ENCODE measurements at places on chromosomes 11 and 22. TPM values are rescaled to one million over a fixed set of nuclear protein-coding genes. Genes with fewer than 3 reads are reported as not detected.

The GP1BB gene
- total RNA-seq, result 9.1 TPM

The TSGA10IP gene
- total RNA-seq, result not detected

GRCh38 chr11:119990309-119991021 is 147.4 kb downstream of the TRIM29 start:
- no peaks in the 10 kb centered on the region for H3K36me3 ChIP-seq
- H3K27ac ChIP-seq, result no peak overlapping the region

DNA sequence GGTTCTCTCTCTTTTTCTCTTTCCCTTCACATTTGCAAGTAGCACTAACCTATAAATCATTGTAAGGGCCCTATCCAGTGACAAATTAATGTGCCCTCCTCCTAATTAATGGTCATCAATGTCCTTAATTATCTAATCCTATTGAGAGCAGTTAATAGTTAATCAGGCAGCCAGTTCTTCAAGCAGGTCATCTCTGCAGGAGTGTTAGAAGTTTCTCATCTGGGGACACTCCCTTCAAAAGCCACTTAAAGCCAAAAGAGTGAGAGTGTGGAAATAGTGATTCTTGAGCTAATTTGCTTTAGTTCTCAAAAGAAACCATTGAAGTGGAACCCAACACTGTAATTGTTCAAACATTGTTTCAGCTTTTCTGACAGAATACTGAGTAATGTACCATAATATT is 141.6 kb downstream of the ELP4 start:
- no peak overlapping the region for H3K27ac ChIP-seq
- H3K4me1 ChIP-seq, result no peaks in the 10 kb centered on the region
- DNase-seq, result no peak
- no peaks in the 10 kb centered on the region for H3K27me3 ChIP-seq
- H3K4me3 ChIP-seq, result no peak overlapping the region
- H3K36me3 ChIP-seq, result no peaks in the 10 kb centered on the region

DNA sequence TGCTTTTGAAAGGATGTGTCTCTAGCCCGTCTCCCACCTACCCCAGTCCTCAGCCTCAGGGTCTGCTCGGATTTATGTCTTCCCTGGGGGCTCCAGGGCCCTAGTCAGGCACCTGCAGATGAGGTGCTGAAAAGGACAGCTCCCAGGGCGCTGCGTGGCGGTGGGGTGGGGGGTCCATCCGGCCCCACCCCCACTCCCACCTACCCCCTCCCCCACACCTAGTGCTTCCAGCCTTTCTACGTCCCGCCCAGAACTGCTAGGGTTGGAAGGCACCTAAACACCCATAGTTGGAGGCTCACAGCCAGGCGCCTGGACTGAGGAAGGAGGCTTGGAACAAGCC is 1.4 kb upstream of the ROBO3 start:
- no peak overlapping the region for H3K27ac ChIP-seq
- H3K36me3 ChIP-seq, result no peaks in the 10 kb centered on the region
- DNase-seq, result no peak
- H3K27me3 ChIP-seq, result no peaks in the 10 kb centered on the region

- H3K27ac ChIP-seq, result no peak overlapping the region
- H3K4me3 ChIP-seq, result no peak overlapping the region
- H3K4me1 ChIP-seq, result no peaks in the 10 kb centered on the region
- DNase-seq, result no peak
- no peaks in the 10 kb centered on the region for H3K36me3 ChIP-seq
Measured at GRCh38 chr11:43984519-43985385, 42.3 kb downstream of the C11orf96 start.

DNA sequence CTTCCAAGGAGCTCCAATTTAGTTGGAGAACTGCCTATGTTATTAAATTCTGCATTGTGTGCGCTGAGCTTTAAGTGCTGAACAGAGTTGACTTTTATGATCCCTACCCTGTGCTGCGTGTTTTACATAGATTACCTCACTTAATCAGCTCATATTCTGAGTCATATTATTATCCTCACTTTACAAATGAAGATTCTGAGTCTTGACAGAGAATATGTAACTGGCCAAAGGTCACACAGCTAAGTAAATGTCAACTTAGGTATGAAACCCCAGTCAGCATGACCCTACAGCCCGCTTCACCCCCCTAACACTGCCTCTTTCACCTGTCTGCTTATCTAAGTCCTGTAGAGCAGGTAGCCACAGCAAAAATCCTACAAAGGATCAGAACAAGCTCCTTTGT is 19.8 kb upstream of the TMPRSS5 start:
- DNase-seq, result no peak
- no peaks in the 10 kb centered on the region for H3K27me3 ChIP-seq
- H3K4me1 ChIP-seq, result no peaks in the 10 kb centered on the region
- H3K27ac ChIP-seq, result peak overlapping the region; percentile 11
- no peak overlapping the region for H3K4me3 ChIP-seq

- no peak for DNase-seq
- H3K36me3 ChIP-seq, result no peaks in the 10 kb centered on the region
- no peaks in the 10 kb centered on the region for H3K27me3 ChIP-seq
- no peaks in the 10 kb centered on the region for H3K4me1 ChIP-seq
Measured at GRCh38 chr11:103596315-103596714, 440.1 kb upstream of the DDI1 start.

GRCh38 chr11:14029971-14030920 is 67.7 kb downstream of the SPON1 start:
- no peaks in the 10 kb centered on the region for H3K27me3 ChIP-seq
- peak overlapping the region; percentile 64 for H3K27ac ChIP-seq
- no peaks in the 10 kb centered on the region for H3K36me3 ChIP-seq

DNA sequence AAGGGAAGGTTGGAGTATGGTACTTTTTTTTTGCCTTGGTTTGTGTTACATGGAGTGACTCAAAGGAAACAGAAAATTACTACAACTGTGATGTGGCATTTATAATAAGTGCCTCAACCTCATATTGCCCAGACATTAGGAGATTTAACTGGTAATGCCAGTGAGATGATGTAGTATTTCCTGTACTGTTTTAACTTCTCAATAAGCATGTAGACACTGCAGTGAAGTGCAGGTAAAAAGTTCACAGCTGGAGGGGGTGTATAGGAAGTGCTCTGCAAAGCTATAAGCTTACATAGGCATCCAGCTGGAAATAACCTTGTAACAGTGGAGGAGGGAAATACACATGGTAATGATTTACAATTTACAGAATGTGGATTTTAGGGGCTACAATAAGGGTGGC is 138.2 kb upstream of the MTMR2 start:
- H3K27ac ChIP-seq, result no peak overlapping the region
- H3K4me1 ChIP-seq, result peaks cover 3% of the 10 kb centered on the region
- no peaks in the 10 kb centered on the region for H3K27me3 ChIP-seq
- DNase-seq, result no peak
- H3K4me3 ChIP-seq, result no peak overlapping the region
- no peaks in the 10 kb centered on the region for H3K36me3 ChIP-seq

DNA sequence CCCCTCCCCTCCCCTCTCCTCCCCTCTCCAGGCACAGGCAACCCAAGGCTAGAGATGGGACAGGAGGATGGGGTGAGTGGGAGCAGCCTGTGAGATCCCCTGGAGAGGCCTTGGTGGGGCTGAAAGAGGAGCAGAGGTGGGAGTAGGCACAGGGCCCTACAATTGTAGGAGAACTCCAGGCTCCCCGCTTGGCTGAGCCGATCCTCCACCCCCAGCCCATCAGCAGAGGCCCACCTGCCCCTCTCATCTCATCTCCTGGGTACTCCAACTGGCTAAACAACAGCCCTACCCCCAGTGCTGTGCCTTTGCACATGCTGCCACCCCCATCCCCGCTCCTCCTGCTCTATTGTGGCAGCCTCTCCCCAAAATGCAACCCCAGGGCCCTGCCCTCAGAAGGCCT is 52.0 kb upstream of the A4GALT start:
- no peak overlapping the region for H3K4me3 ChIP-seq
- H3K4me1 ChIP-seq, result peaks cover 18% of the 10 kb centered on the region
- H3K27me3 ChIP-seq, result no peaks in the 10 kb centered on the region
- DNase-seq, result no peak
- no peaks in the 10 kb centered on the region for H3K36me3 ChIP-seq
- H3K27ac ChIP-seq, result no peak overlapping the region

The TYR gene
- total RNA-seq, result not detected

GRCh38 chr11:34674038-34674437 is 53.1 kb downstream of the EHF start:
- H3K36me3 ChIP-seq, result no peaks in the 10 kb centered on the region
- H3K27ac ChIP-seq, result no peak overlapping the region
- no peaks in the 10 kb centered on the region for H3K27me3 ChIP-seq
- no peak overlapping the region for H3K4me3 ChIP-seq

- DNase-seq, result no peak
- no peak overlapping the region for H3K27ac ChIP-seq
- H3K36me3 ChIP-seq, result no peaks in the 10 kb centered on the region
- no peaks in the 10 kb centered on the region for H3K27me3 ChIP-seq
- H3K4me1 ChIP-seq, result no peaks in the 10 kb centered on the region
Measured at GRCh38 chr22:36584666-36585065, 55.7 kb upstream of the EIF3D start.

DNA sequence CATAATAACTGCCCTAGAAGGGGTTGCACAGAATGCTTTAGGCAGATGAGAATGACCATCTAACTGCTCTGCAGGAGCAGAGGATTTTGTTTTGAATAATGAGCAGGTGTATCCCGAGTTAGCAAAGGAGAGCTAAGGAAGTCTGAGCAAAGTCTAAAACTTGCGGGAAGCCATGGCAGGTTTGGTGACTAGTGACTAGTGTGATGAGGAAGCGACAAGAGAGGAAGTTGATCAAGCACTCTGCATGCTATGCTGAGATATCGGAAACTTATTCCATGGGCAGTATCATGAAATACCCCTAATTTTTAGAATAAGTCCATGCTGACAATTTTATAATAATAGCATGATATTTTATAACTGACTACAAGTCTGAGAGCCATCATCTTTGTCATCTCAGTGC is 12.9 kb downstream of the OLFML1 start:
- no peaks in the 10 kb centered on the region for H3K36me3 ChIP-seq
- peak overlapping the region; percentile 62 for H3K27ac ChIP-seq
- no peak overlapping the region for H3K4me3 ChIP-seq
- no peak for DNase-seq
- peaks cover 6% of the 10 kb centered on the region for H3K4me1 ChIP-seq
- no peaks in the 10 kb centered on the region for H3K27me3 ChIP-seq

DNA sequence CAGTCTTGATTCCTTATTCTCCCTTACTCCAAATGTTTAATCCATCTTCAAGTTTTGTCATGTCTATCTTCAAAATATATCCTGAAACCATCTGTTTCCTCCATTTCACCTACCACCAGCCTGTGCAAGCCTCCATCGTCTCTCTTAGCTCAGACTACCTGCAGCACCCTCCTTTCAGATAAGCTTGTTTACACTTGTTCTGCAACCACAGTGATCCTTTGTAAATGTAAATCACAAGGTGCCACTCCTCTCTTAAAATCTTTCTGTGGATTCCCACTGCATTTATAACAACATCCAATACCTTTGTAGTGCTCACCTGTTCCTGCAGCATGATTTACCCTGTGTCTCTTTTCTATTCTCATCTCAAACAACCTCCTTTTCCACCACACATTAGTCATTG is 31.8 kb upstream of the GPR83 start:
- no peaks in the 10 kb centered on the region for H3K4me1 ChIP-seq
- no peak for DNase-seq
- H3K36me3 ChIP-seq, result no peaks in the 10 kb centered on the region
- no peaks in the 10 kb centered on the region for H3K27me3 ChIP-seq
- no peak overlapping the region for H3K27ac ChIP-seq

DNA sequence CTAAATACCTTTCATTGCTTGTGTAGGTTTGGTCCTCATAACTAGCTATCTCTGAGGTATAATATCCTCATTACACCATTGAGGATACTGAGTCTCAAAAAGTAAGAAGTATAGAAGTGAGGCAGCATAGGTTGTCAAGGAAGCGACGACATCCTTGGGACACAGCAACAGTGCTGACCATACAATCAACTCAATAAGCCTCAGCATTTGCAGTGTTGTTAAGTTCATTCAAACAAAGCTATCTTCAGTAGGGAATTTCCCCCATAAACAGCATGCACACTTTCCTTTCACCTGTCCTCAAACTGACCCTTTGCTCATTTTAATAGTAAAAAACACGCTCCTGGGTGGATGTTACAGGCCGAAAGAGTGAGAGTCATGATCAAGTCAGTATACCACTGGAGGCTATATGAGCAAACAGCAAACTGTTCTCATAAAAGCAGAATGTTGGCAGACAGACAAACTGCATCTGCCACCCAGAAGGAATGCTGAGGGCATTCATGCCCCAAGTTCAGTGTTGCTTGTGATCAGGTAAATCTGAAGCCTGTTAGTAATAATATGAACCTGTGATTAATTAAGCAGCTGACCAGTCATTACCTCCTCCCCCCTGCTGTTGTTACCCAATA is 756.2 kb upstream of the TENM4 start:
- no peak for DNase-seq
- no peak overlapping the region for H3K4me3 ChIP-seq
- H3K27ac ChIP-seq, result no peak overlapping the region
- H3K4me1 ChIP-seq, result no peaks in the 10 kb centered on the region

The DCHS1 gene
- total RNA-seq, result 11.1 TPM

The KCNJ1 gene
- total RNA-seq, result not detected

- H3K27ac ChIP-seq, result no peak overlapping the region
- H3K4me1 ChIP-seq, result no peaks in the 10 kb centered on the region
- no peak overlapping the region for H3K4me3 ChIP-seq
- H3K36me3 ChIP-seq, result no peaks in the 10 kb centered on the region
- DNase-seq, result peak; percentile 51
Measured at GRCh38 chr11:69382131-69383128, 88.5 kb downstream of the MYEOV start.

The TNNI2 gene
- 23.9 TPM for total RNA-seq

GRCh38 chr11:43825217-43825816 is 55.3 kb upstream of the ALKBH3 start:
- H3K27me3 ChIP-seq, result no peaks in the 10 kb centered on the region
- no peak overlapping the region for H3K27ac ChIP-seq
- no peaks in the 10 kb centered on the region for H3K4me1 ChIP-seq
- no peak for DNase-seq
- no peak overlapping the region for H3K4me3 ChIP-seq

DNA sequence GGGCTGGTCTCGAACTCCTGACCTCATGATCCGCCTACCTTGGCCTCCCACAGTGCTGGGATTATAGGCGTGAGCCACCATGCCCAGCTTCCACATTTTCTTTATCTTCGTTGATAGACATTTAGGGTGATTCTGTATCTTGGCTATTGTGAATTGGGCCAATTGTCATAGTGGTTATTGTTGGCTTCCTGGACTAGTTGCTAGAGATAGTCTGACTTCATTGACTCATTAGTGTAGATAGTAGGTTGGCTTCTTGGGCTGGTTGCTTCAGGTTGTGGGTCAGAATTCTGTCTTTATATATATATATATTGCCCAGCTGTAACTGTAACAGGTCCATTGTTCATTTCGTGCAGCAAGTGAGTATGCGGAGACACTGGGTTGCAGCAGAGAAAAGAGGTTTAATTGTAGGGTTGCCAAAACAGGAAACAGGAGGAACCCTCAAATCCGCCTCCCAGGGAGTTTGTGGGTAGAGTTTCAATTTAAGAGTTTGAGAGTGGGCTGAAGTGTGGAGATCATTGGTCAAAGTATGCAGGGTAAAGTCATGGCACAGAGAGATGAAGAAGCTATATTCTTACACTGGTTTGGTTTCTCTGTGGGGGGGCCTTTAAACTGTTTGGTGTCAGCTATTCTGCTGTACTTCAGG is 22.0 kb downstream of the ATG13 start:
- no peak overlapping the region for H3K4me3 ChIP-seq
- H3K27me3 ChIP-seq, result no peaks in the 10 kb centered on the region
- DNase-seq, result no peak
- H3K4me1 ChIP-seq, result no peaks in the 10 kb centered on the region
- H3K36me3 ChIP-seq, result peaks cover 14% of the 10 kb centered on the region

Measured in Peyer's patch (tissue), 4 donors.